ENCODE measurements at places on chromosomes 4 and X.

DNA sequence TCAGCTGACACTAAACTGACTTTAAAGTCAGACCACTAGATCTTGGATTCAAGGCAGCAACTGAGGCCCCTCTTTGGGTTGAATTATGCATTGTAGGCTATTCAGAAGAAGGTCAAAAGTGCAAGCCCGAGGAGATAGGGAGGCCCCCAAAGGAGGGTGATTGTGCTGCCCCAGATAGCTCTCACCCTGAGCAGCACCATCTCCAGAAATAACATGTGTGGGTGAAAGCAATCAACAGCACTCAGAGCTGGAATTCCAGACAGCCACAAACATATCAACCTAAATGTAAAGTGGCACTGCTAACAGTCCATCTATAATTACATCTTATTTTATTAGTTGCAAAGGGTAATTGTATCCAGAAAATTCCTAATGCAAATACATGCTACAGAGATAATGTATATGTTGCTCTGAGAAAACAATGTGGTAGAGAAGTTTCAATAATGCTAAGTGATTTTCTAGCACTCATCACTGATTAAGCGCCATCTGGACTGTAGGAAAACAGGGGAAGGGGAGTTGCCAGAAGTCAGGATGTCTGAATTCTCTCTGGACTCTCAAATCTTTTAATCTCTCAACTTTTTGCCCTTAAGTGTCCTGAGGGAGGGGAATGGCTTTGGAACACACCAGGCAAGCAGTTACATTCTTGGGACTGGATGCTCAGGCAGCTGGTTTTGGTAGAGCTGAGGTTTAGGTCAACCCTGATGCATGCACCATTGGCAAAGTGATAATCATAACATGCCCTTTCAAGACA lies 61.8 kb upstream of the SFRP2 start:
- no peak for DNase-seq

DNA sequence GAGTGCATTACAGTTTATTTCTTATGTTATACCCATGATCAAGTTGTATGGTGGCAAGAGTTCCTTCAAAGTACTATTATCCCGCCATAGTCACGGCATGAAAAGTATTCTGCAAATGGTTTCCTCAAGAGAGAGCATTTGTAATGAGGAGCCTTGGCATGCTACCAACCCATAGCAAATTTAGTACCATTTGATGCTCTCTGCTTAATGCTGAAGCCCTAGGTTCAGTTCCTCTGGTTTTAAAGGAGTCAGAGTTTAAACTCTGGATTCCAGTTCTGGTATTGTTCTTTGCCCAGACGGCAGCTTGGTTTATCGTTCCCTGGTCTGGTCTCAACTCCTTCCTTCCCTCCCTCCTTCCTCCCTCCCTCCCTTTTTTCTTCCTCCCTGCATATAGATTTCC lies 371.3 kb downstream of the BMPR1B start:
- no peak for DNase-seq

GRCh38 chr4:152815078-152815477 lies 35.3 kb downstream of the ARFIP1 start:
- no peak for DNase-seq

DNA sequence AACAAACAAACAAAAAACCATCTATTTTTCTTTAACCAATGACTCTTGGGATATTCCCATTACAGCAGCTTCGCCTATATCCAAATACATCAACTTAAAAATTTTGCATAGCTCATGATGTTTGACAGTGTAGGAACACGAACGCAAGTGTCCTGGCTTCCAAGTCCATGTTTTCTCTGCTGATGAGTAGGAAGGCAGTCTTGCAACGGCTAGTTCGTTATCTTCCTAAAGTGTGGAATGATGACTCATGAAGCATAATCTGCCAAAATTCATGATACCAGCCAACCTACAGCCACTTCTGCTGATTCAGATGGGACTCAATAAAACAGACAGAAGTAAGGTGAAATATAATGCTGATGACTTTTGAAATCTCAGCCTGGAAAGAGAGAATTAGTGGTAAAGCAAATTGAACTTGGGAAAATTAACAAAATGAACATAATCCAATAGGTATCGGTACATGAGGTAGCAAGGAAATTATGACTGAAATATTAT lies 6.4 kb upstream of the SEPTIN11 start:
- DNase-seq, result no peak

All from Kasumi-1 (cell line).